ENCODE measurements at places on chromosomes 1 and 21.
A peak's percentile ranks its signal among the peaks of the same experiment; 100 is the strongest.

- DNase-seq, result no peak
These were observed 368.6 kb upstream of the VAMP3 start for GRCh38 chr1:7402548-7402850.

- DNase-seq, result no peak
These were observed 8.0 kb upstream of the SELE start for GRCh38 chr1:169741666-169742394.

DNA sequence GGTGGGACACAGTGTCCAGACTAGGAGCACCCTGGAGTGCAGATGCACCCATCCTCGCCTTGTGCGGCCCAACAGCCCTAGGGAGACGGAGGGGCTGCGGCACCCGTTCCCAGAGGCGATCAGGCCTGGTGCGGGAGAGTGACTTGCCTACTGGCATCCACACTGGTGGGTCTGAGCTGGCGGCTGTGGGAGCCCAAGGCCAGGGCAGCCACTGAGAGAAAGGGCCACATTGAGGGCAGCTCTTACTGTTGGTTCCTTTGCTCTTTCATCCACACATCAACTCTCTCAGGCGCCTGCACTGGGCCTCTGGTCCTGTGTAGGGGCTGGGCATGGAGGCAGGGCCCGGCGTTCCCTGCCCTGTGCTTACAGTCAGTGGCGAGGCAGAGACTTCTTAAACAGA lies 8.6 kb downstream of the PODN start:
- DNase-seq, result no peak

- peak; percentile 7 for DNase-seq
These were observed at the start of gene RIPPLY3 for GRCh38 chr21:37006486-37007291. Gene RIPPLY3, plus strand, starts transcription at chr21:37006702. Its CDS starts 71 bp downstream, at chr21:37006773.

GRCh38 chr1:175376194-175376593 lies 183.6 kb upstream of the KIAA0040 start:
- no peak for DNase-seq
